Small intestine (tissue), 16 donors: ENCODE measurements at places on chromosomes 4 and X. TPM values are rescaled to one million over a fixed set of nuclear protein-coding genes. Genes with fewer than 3 reads are reported as not detected.

The PRRG3 gene
- polyA plus RNA-seq = 0.69 TPM

The TRIM60 gene
- polyA plus RNA-seq = not detected

The MAGEB10 gene
- polyA plus RNA-seq = not detected

The ATP2B3 gene
- 0.30 TPM for polyA plus RNA-seq

The IL13RA2 gene
- polyA plus RNA-seq = 0.46 TPM

The WDR44 gene
- 5.8 TPM for polyA plus RNA-seq

The NR0B1 gene
- not detected for polyA plus RNA-seq

The LRCH2 gene
- polyA plus RNA-seq = 1.5 TPM

The AMTN gene
- not detected for polyA plus RNA-seq

DNA sequence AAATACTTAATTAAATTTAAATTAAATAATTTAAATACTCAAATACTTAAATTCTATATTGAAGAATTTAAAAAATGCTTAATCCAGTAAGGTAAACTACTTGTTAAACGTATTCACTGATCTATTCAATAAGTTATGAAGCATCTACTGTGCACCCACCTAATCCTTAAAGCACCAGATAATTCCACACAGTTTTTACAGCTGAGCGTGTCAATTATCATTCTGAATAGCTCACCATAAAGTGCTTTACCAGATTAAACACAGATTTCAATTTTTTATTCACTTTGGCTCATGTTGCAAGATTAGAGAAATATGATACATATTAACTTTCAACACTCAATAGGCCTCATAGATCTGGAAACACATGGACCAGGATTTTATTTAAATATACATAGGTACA, 79.2 kb upstream of the DDIT4L start:
- H3K27me3 ChIP-seq = no peaks in the 10 kb centered on the region
- no peak overlapping the region for H3K4me3 ChIP-seq
- no peak for DNase-seq
- H3K4me1 ChIP-seq = no peaks in the 10 kb centered on the region

DNA sequence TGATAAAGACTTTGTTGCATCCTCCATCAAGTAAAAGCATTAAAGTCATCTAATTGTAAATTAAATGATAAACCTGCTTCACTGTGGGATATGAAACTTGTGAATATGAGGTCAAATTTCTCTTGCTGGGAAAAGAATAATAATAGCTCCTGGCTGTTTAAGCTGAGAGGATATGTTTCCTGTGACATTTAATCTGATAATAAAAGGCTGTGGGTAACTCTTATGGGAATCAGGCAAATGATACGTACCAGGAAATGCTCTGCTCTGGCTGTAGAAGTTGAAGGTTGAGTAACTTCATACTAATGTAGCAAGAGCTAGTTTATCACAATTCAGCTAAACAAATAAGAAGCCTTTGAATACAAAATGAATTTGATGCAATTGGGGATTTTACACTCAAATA, 574.6 kb downstream of the RAPGEF2 start:
- no peaks in the 10 kb centered on the region for H3K27me3 ChIP-seq
- no peaks in the 10 kb centered on the region for H3K4me1 ChIP-seq
- H3K36me3 ChIP-seq = no peaks in the 10 kb centered on the region
- DNase-seq = no peak

DNA sequence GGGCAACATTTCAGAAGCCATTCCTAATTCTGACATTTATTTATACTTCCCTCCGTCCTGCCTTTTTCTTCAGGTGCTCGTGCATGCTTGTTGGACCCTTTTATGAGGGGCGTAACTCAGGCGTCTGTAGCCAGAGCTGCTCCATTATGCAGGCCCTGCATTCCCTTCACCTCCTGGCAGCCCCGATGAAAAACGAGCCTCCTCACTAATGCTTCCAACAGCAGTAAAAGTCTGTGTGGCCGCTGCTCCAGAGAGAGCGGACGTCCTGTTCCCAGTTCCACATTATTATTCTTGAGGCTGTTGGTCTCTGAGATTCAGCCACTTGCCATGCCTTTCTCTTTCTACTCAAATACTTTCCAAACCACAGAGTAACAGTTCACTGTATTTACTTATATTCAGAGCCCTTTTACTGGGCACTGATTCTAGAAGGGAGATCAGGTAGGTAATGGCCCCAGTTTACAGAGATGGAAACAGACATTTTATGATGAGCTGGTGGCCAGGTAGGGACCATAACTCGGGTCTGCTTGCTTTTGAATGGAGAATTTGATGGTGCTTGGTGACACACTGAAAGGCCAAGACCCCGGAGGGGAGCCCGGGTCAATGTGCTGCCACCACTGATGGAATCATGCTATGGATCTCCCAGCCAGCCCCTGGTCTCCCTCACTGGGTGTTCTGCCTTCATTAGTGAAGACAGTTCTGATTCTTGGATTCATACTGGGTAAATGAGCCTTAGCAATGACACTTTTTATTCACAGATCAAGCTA, 101.0 kb downstream of the GATB start:
- no peak for DNase-seq
- no peak overlapping the region for H3K27ac ChIP-seq
- peaks cover 9% of the 10 kb centered on the region for H3K36me3 ChIP-seq
- no peaks in the 10 kb centered on the region for H3K4me1 ChIP-seq
- no peaks in the 10 kb centered on the region for H3K27me3 ChIP-seq

DNA sequence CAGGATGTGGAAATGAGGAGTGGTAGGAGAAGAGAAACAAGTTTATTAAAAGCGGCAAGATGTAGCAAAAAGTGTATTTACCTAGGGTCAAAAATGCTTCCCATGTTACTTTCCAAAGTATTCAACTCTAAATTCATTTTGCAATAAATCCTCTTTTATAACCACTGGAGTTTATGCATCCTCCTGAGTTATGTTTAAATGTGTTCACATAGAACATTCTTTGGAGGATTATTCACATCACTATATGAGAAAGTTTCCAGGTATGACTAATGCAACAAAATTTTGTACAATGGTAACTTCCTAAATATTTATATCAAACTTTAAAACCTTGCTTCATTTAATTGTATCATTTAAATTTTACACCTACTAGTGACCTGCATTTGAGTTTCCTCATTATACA, 870.6 kb upstream of the SLIT2 start:
- no peaks in the 10 kb centered on the region for H3K36me3 ChIP-seq
- H3K27ac ChIP-seq = no peak overlapping the region
- DNase-seq = no peak
- no peaks in the 10 kb centered on the region for H3K27me3 ChIP-seq
- no peaks in the 10 kb centered on the region for H3K4me1 ChIP-seq

GRCh38 chr4:183408796-183409195, 35.6 kb upstream of the CDKN2AIP start:
- no peak overlapping the region for H3K4me3 ChIP-seq
- peak; percentile 48 for DNase-seq
- H3K27me3 ChIP-seq = no peaks in the 10 kb centered on the region
- peaks cover 30% of the 10 kb centered on the region for H3K4me1 ChIP-seq
- H3K36me3 ChIP-seq = no peaks in the 10 kb centered on the region

GRCh38 chr4:11367371-11367770, 61.3 kb downstream of the HS3ST1 start:
- peaks cover 18% of the 10 kb centered on the region for H3K27me3 ChIP-seq
- H3K4me3 ChIP-seq = no peak overlapping the region
- DNase-seq = peak; percentile 5
- no peaks in the 10 kb centered on the region for H3K36me3 ChIP-seq
- no peaks in the 10 kb centered on the region for H3K4me1 ChIP-seq

GRCh38 chr4:3384771-3385710, 56.7 kb upstream of the HGFAC start:
- no peaks in the 10 kb centered on the region for H3K27me3 ChIP-seq
- H3K36me3 ChIP-seq = no peaks in the 10 kb centered on the region

DNA sequence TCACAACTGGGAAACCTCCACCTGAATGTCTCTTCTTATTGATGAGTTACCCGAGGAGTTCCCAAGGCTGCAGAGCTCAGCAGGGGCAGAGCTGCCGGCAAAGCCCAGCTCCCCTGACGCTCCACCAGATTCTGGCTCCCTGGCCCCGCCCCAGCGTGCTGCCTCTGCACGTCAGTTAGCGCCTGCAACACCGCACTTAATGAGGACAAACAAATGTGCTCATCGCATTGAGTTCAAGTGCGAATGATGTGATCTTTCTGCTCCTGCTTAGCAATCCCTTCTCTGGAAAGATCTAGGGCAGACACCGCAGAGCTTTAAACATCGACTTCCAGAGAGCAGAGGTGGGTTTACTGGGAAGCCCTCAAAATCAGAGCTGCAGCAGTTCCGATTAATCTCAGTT, 55.5 kb upstream of the FBXW7 start:
- no peaks in the 10 kb centered on the region for H3K4me1 ChIP-seq
- no peak overlapping the region for H3K27ac ChIP-seq
- DNase-seq = peak; percentile 44
- no peaks in the 10 kb centered on the region for H3K27me3 ChIP-seq

GRCh38 chr4:153156263-153156662, 48.0 kb upstream of the TRIM2 start:
- peaks cover 59% of the 10 kb centered on the region for H3K4me1 ChIP-seq
- H3K27ac ChIP-seq = peak overlapping the region; percentile 76
- no peaks in the 10 kb centered on the region for H3K36me3 ChIP-seq
- H3K4me3 ChIP-seq = no peak overlapping the region
- no peak for DNase-seq
- H3K27me3 ChIP-seq = no peaks in the 10 kb centered on the region

- no peak for DNase-seq
- H3K36me3 ChIP-seq = no peaks in the 10 kb centered on the region
- no peaks in the 10 kb centered on the region for H3K4me1 ChIP-seq
- H3K27ac ChIP-seq = no peak overlapping the region
These were observed 73.5 kb downstream of the PPP1R2C start for GRCh38 chrX:42704454-42704853.

DNA sequence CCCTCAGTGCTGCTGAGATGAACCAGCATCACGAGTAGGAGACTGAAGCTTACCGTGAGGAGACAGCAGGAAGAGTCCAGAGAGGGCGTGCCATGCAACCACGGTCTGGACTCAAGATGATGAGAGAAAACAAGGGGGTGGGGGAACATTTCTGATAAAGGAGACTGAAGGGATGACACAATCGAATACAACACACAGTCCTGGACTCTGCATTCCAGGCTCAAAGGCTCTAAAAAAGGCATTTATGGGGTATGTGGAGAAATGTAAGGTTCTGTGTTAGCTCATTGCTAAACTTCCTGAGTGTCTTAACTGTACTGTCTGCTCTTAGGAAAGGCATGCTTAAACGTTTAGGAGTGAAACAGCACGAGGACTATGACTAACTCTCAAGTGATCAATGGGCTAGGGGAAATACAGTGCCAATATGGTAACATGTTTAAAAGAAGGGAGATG, 20.6 kb upstream of the IRAK1 start:
- no peak for DNase-seq
- H3K36me3 ChIP-seq = peaks cover under 1% of the 10 kb centered on the region
- H3K27me3 ChIP-seq = no peaks in the 10 kb centered on the region
- H3K4me3 ChIP-seq = no peak overlapping the region
- no peaks in the 10 kb centered on the region for H3K4me1 ChIP-seq
- H3K27ac ChIP-seq = no peak overlapping the region

DNA sequence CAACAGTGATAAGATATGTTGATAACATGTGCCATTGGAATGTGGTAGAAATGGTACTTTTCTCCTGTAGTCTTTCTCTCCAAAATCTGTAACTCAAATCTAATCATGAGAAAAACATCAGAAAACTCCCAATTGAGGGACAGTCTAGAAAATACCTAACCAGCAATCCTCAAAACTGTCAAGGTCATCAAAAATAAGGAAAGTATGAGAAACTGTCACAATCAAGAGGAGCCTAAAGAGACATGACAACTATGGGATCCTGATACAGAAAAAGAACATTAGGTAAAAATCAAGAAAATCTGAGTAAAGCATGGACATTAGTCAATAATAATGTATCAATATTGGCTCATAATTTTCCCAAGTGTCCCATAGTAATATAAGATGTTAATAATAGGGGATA, 124.5 kb upstream of the PPP1R2C start:
- H3K27me3 ChIP-seq = no peaks in the 10 kb centered on the region
- H3K36me3 ChIP-seq = no peaks in the 10 kb centered on the region
- no peak overlapping the region for H3K27ac ChIP-seq

DNA sequence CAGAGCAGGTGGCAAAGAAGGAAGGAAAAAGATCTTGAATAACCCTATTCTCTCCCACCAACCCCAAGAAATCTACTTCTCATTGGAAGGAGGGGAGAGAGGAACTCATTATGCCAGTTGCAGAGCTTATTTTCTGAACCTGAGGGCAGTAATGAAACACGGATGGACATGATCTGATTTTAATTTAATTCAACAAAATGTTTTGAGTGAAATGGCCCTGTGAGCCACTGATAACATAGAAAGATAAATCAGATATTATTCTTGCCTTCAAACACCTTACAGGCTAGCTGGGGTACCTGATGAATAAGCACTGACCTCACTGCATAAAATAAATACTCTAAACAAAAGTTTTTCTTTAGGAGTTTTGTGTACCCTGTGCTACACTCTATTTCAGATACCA, 30.3 kb downstream of the DAPP1 start:
- no peaks in the 10 kb centered on the region for H3K27me3 ChIP-seq
- peak; percentile 7 for DNase-seq
- no peak overlapping the region for H3K27ac ChIP-seq
- H3K4me1 ChIP-seq = no peaks in the 10 kb centered on the region

DNA sequence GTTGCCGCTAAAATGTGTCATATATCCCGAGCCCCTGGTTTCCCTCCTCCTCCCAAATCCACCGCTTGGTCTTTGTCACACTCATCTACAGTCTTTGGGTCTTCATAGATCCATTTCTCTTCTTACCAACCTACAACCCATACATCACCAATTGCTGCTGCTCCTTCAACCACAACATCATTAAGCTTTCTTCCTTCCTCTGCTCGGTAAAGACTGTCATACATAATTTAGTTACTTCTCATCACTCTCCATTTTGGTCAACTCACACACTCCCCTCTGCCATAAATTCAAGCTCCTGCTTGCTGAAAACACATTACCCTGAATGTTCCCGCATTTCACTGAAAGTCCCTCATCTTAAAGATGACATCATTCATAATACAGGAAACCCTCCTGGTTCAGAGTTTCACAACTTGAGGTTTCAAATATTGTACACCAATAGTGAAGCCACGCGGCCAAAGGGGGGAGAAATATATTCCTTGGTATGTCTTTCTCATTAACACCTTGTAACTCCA, 1.7 kb upstream of the DCTD start:
- H3K27me3 ChIP-seq = no peaks in the 10 kb centered on the region
- no peak overlapping the region for H3K27ac ChIP-seq
- DNase-seq = no peak

DNA sequence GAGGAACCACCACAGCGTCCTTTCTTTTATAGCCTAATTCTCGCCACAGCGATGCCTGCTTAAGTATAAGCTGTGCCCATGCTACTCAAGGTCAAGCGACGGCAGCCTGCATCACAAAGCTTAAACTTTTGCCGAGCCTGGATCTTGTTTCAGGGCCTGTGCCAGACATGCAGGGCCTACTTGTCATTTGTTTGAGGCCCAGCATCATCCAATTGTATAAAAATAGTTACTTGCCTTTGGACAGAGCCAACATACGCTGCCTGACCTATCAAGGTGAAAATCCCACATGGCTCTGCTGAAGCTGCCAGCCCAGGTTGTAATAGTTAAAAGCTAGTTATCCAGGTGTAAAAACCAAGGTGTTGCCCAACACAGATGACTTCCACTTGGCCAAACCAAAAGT, 107.1 kb downstream of the TMEM131L start:
- no peak overlapping the region for H3K27ac ChIP-seq
- no peak for DNase-seq
- H3K4me3 ChIP-seq = no peak overlapping the region
- no peaks in the 10 kb centered on the region for H3K27me3 ChIP-seq
